ENCODE measurements at places on chromosomes 4 and X. TPM values are rescaled to one million over a fixed set of nuclear protein-coding genes. Genes with fewer than 3 reads are reported as not detected.

MMRN1 gene
- total RNA-seq = 1.4 TPM

GUCY1B1 gene
- 4.9 TPM for total RNA-seq

FMR1 gene
- total RNA-seq = 23.1 TPM

RADX gene
- 1.4 TPM for total RNA-seq

ERAS gene
- total RNA-seq = 0.13 TPM

SOX3 gene
- not detected for total RNA-seq

NDNF gene
- 4.9 TPM for total RNA-seq

EDNRA gene
- 9.3 TPM for total RNA-seq

PDZD4 gene
- 0.33 TPM for total RNA-seq

NMU gene
- not detected for total RNA-seq

PAGE5 gene
- total RNA-seq = not detected

Data from smooth muscle cell of the pulmonary artery (primary cell).